ENCODE measurements at places on chromosomes 1 and 21.

DNA sequence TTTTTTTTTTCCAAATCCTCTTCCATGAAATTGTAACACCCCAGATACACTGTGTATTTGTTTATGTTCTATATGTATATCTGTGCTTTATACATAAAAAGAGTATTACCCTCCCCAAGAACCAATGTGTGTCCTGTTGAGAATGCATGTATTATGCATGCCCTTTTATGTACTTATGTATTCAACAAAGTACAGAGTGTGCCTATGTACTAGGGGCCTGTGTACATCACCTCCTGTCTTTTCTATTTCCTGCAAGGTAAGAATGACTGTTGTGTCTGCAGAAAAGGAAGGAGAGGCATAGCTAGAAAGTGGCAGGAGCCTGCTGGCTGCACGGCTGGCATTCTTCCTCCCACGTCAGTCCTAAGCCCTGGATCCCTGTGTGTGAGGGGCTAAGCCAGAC is 7.0 kb downstream of the TMEM61 start:
- no peak for DNase-seq

- DNase-seq, result no peak
Measured at GRCh38 chr1:171961861-171962260, 120.6 kb downstream of the DNM3 start.

GRCh38 chr1:228736844-228737445 is 1.7 kb downstream of the RHOU start:
- DNase-seq, result no peak

- no peak for DNase-seq
Measured at GRCh38 chr21:37899146-37899545, 17.1 kb downstream of the KCNJ6 start.

GRCh38 chr1:53219711-53220110 is 723 bp downstream of the CZIB start:
- no peak for DNase-seq

DNA sequence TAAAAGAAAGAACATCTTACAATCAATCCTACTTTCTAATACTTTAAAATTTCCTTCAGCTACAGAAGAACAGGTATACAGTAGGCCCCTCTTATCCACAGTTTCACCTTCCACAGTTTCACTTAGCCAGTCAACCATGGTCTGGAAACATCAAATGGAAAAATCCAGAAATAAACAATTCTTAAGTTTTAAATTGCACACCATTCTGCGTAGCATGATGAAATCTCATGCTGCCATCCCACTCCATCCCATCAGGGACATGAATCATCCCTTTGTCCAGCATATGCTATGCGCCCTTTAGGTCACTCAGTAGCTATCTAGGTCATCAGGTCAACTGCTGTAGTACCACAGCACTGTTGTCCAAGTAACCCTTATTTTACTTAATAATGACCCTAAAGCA is 67.7 kb downstream of the HSF2BP start:
- DNase-seq, result no peak
